ENCODE measurements at places on chromosomes 16 and 17. TPM values are rescaled to one million over a fixed set of nuclear protein-coding genes. Genes with fewer than 3 reads are reported as not detected.

The ZMYND15 gene
- not detected for total RNA-seq

The GSG1L gene
- total RNA-seq = not detected

GRCh38 chr17:66542129-66542966, 239.9 kb downstream of the PRKCA start:
- DNase-seq = no peak

DNA sequence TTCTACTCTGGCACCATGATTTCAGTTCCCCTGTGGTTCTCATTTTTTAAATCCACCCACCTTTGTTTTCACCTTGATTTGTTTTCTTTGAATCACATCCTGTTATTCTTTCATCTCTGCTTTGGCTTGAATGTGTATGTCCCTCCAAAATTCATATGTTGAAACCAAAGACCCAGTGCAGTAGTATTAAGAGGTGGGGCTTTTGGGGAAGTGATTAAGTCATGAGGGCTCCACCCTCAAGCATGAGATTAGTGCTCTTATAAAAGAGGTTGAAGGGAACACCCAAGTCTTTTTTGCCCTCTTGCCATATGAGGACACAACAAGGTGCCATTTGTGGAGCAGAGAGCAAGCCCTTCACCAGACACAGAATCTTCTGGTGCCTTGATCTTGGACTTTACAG, 382.3 kb downstream of the SLC39A11 start:
- no peak for DNase-seq

The CD79B gene
- total RNA-seq = 15.3 TPM

- no peak for DNase-seq
These were observed 24.9 kb downstream of the USP31 start for GRCh38 chr16:23124315-23124714.

The CNGB1 gene
- not detected for total RNA-seq
